Stimulated activated CD8-positive, alpha-beta memory T cell treated with anti-CD3 and anti-CD28 coated beads, Interleukin-4, amount 100 ng/mL, for 1 hour (primary cell): ENCODE measurements at places on chromosomes 5 and 9.

DNA sequence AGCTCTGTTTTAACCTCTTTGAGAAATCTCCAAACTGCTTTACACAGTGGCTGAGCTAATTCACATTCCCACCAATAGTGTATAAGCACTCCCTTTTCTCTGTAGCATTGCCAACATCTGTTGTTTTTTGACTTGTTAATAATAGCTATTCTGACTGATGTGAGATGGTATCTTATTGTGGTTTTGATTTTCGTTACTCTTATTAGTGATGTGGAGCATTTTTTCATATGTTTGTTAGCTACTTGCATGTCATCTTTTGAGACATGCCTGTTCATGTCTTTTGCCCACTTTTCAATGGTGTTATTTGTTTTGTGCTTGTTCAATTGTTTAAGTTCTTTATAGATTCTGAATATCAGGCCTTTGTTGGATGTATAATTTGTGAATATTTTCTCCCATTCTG lies 225.2 kb upstream of the TRPC7 start:
- no peak for DNase-seq

DNA sequence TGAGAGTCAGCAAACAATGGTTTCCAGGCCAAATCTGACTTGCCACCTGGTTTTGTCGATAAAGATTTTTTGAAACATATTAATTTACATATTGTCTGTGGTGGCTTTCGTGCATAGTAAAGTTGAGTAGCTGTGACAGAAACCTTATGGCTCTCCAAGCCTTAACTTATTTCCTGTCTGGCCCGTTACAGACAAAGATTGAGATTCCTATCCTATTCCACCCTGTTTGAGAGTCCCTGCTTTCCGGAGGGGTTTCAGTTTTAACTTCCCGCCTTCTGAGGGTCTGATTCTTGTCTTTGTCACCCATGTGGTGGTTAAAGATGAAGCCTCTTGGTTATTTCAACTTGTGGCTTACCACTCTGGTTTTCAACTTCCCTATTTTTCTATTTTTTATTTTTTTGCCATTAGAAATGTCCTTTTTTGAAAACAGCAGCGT lies 11.4 kb downstream of the OTULIN start:
- DNase-seq, result no peak

GRCh38 chr5:30121043-30121442 lies 1072.4 kb upstream of the CDH6 start:
- no peak for DNase-seq

DNA sequence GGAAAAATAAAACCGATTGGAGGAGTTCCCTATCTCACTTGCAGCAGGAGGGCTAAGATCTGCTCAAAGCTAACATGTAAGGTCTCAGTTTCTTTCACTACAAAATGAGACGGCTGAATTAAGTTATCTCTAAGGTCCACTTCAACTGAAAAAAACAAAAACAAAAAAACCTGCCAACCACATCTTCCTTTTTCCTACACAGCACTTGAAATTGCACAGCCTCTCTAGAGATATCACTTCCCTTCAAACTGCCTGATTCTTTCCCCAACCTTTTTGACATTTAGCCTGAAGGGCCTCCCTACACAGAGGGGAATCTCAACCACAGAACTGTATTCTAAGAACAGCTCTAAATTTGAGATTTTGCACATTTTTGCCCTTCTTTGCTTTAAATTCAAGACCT lies 227.9 kb upstream of the TARS1 start:
- DNase-seq, result no peak

DNA sequence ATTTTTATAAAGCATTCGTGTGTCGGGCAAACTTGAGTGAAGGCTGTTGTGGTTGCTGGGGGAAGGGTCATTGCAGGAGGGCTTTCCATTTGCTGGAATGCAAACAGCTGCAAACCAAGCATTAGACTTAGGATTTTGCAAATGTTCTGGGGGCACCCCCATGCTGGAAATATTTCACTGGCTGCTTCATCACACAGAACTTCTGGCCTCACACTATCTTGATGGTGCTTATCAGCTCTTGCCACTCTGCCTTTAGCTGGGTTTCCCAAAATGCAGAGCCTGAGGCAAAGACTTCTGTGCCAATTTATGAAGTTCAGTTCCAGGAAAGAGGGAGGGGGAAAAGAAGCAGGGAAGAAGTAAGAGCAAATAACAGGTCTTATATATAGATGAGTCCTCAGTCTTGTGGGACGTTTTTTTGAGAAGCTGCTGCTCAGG lies 8.6 kb upstream of the COL15A1 start:
- DNase-seq, result no peak

DNA sequence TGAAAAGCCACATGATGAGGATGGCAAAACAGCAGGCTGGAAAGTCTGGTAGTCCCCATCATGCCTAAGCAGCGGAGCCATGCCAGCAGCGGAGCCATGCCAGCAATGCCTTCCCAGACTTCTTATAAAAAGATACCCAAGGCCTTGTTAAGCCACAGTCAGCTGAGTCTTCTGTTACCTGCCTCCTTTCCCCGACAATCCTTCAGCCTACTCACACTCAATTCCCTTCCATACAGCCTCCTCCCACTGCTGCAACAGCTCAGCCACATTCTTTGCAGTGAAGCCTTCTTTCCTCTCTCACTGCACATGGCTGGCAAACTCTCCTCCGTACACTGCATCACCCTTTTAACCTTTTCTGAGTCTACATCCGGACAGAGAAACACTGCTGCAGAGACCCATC lies 114.9 kb downstream of the AUH start:
- no peak for DNase-seq

GRCh38 chr5:68734781-68735180 lies 359.0 kb upstream of the SLC30A5 start:
- no peak for DNase-seq

GRCh38 chr5:67383451-67383850 lies 186.9 kb upstream of the CD180 start:
- no peak for DNase-seq
